Pancreas (tissue), 10 donors: ENCODE measurements at places on chromosomes 1 and 21. TPM values are rescaled to one million over a fixed set of nuclear protein-coding genes. Genes with fewer than 3 reads are reported as not detected.

The SPRR2F gene
- total RNA-seq, result not detected

The FAM78B gene
- total RNA-seq, result 1.4 TPM

The SH2D1B gene
- not detected for total RNA-seq

The RPF1 gene
- total RNA-seq, result 12.3 TPM

The DCST1 gene
- total RNA-seq, result 0.14 TPM

The TMEM234 gene
- total RNA-seq, result 6.2 TPM

DNA sequence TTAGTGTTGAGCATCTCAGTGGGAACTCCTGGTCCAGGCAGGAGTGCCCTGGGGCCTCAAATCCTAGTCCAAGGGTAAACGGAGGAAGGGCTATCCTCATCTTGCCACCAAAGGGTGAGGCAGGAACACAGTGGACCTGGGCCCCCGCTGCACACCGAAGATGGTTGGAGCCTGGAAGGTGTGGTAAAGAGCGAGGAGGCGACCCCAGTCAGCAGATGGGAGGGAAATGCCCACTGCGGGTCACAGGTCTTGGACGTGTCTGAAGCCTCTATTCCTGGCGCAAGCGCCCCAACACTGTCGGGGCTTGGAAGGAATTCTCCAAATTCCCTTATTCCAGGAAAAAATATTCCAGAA, 38.5 kb upstream of the SYNC start:
- peak overlapping the region; percentile 81 for H3K4me3 ChIP-seq
- no peaks in the 10 kb centered on the region for H3K36me3 ChIP-seq
- no peak for DNase-seq
- peaks cover 36% of the 10 kb centered on the region for H3K4me1 ChIP-seq
- H3K27me3 ChIP-seq, result no peaks in the 10 kb centered on the region
- peak overlapping the region; percentile 98 for H3K27ac ChIP-seq

DNA sequence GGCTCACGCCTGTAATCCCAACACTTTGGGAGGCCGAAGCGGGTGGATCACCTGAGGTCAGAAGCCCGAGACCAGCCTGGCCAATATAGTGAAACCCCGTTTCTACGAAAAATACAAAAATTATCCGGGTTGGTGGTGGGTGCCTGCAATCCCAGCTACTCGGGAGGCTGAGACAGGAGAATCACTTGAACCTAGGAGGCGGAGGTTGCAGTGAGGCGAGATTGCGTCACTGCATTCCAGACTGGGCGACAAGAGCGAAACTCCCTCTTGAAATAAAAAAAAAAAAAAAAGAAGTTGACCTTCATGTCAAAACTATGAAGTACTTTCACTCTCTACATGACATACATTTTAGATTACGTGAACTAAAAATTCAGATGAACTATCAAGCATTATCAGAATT, 153.7 kb downstream of the COL11A1 start:
- no peaks in the 10 kb centered on the region for H3K36me3 ChIP-seq
- no peaks in the 10 kb centered on the region for H3K27me3 ChIP-seq
- no peak overlapping the region for H3K27ac ChIP-seq

DNA sequence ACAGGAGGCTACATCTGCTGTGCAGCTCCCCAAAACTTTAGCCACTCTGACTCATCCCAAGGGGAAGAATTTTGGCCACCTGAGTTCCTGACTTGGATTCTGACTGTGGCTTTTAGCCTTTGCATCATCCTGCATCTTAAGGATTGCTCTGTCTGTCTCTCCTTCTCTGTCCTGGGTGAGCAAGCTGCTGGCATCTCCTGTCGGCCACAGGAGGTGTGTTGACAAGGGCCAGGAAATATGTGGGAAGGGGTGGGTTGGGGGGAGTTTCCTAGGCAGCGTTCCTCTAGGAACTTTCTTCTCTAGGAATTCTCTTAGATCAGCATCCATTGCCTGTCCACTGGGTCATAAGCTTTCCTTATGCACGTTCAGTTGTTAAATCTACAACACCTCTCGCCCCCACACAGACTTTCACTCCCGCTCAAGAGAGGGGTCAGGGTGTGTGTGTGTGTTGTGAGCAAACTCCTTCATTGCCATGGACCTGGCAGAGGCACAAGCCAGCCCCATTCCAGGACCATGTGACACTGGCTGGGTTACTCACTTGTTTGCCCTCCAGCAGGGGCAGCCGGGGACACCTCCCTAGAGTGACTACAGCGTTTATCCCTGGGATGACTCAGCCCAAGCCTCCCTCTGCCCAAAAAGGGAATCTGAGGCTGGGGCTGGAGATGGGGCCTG, 145.0 kb upstream of the DUSP10 start:
- H3K36me3 ChIP-seq, result no peaks in the 10 kb centered on the region
- peak; percentile 47 for DNase-seq
- no peaks in the 10 kb centered on the region for H3K27me3 ChIP-seq
- no peaks in the 10 kb centered on the region for H3K4me1 ChIP-seq
- no peak overlapping the region for H3K27ac ChIP-seq

DNA sequence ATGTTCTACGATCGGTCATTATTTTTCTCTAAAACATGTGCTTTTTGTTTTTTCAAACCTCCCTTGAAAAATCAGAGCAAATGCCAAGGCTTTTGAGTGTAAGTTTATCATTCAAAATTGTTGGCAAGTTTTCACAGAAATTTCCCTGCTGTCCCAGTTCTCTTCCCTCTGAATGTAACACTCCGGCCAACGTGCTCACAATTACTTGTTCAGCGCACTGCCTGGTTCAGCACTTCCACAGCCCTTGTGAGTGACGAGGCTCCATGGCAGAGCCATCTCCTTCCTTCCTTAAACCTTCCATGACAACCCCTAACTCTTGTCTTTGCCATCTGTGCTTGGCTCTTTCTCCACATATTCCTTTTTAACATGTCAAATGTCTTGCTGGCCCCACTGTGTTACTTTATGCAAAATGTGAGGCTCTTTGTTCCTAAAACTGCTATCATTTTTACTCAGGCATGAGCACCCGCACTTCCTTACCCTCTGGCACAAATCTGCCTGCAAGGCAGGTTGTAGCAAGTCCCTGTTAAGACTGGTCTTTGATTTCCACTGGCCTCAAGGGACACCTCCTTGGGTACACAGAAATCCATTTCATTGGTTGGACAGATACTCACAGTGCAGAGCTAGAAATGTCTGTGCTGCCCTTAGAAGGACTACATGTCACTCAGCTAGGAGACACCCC, 142.8 kb downstream of the HUNK start:
- DNase-seq, result no peak
- no peaks in the 10 kb centered on the region for H3K36me3 ChIP-seq
- no peak overlapping the region for H3K27ac ChIP-seq
- no peaks in the 10 kb centered on the region for H3K27me3 ChIP-seq

DNA sequence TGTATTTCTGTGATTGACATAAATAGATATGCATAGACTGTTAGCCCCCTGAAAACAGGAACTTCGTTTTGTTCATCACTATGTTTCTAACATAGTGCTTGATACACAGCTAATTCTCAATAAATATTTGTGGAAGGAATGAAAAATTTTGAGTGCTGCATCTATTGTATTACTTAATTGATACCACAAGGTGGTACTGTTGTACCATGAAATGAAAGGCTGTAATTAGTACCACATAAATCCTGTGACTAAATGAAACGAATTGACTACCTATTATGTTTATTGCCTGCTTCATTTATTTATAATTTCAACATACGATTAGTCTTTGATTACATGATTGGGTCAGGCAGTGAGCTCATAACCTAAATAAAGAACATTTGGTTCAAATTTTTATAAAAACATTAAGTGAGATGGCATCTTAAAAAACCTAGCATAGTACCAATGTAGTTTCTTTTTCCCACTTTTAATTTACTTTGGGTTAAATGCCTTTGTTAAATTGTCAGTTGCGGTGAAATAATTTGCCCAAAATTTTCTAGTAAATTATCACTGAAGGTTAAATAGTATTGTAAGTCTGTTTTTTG, 15.0 kb upstream of the TGFB2 start:
- H3K27me3 ChIP-seq, result no peaks in the 10 kb centered on the region
- H3K36me3 ChIP-seq, result no peaks in the 10 kb centered on the region
- no peak for DNase-seq
- H3K27ac ChIP-seq, result no peak overlapping the region

GRCh38 chr1:34708106-34708505, 46.7 kb upstream of the GJB5 start:
- no peaks in the 10 kb centered on the region for H3K4me1 ChIP-seq
- H3K27me3 ChIP-seq, result no peaks in the 10 kb centered on the region
- no peak overlapping the region for H3K4me3 ChIP-seq

GRCh38 chr1:182426442-182427430, 23.2 kb upstream of the RGSL1 start:
- H3K27me3 ChIP-seq, result no peaks in the 10 kb centered on the region
- H3K36me3 ChIP-seq, result no peaks in the 10 kb centered on the region
- DNase-seq, result no peak

GRCh38 chr1:204424621-204425020, 13.0 kb upstream of the PPP1R15B start:
- DNase-seq, result no peak
- H3K4me1 ChIP-seq, result no peaks in the 10 kb centered on the region
- no peak overlapping the region for H3K27ac ChIP-seq
- no peaks in the 10 kb centered on the region for H3K27me3 ChIP-seq

DNA sequence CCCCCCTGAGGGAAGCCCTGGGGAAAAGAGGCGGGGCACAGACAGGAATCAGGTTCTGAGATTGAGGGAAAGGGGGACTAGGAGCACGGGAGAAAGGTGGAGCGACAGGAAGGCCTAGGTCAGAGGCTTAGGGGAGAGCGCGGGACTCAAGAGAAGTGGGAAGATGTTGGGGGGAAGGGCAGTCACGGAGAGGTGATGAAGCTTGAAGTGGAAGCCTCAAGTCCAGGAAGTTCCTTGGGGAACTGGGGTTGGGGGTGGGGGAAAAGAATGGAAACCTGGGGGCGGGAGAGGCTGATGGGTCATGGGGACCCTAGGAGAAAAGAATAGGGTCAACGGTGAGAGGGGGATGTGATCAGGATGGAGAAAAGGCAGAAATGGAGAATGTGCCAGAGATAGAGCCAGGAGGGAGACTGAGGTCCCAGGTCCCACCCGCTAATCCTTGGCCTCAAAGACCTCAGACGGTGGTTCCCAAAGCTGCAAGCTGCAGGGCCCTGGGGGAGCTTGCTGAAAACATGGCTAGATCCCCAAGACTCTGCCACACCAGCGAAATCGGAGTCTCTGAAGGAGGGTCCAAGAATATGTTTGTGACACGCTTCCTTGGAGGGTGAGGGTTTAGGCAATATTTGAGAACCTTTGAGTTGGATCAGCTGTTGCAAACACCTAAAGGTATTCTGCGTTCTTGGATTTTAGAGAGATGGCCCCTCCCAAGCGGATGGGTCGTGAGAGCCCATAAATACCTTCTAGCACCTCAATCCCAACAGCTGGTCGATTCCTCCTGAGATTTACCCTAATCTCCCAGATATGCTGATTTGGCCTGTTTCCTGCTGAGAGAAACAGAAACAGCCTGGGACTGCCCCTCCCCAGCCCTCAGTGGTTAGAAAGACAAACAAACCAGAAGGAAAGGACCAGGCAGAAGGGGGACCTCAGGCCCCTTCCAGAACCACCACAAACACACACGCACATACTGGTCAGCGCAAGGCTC, 3.6 kb downstream of the C1orf232 start:
- H3K27me3 ChIP-seq, result no peaks in the 10 kb centered on the region
- no peaks in the 10 kb centered on the region for H3K36me3 ChIP-seq
- H3K4me1 ChIP-seq, result no peaks in the 10 kb centered on the region
- DNase-seq, result no peak

- peaks cover 31% of the 10 kb centered on the region for H3K4me1 ChIP-seq
- no peaks in the 10 kb centered on the region for H3K27me3 ChIP-seq
- no peak overlapping the region for H3K4me3 ChIP-seq
- no peak overlapping the region for H3K27ac ChIP-seq
Observed at GRCh38 chr1:12532405-12533315, 85.3 kb downstream of the DHRS3 start.

GRCh38 chr1:116402333-116402732, 29.3 kb downstream of the ATP1A1 start:
- no peaks in the 10 kb centered on the region for H3K4me1 ChIP-seq
- no peak overlapping the region for H3K4me3 ChIP-seq
- DNase-seq, result no peak
- H3K27me3 ChIP-seq, result no peaks in the 10 kb centered on the region
- no peak overlapping the region for H3K27ac ChIP-seq

DNA sequence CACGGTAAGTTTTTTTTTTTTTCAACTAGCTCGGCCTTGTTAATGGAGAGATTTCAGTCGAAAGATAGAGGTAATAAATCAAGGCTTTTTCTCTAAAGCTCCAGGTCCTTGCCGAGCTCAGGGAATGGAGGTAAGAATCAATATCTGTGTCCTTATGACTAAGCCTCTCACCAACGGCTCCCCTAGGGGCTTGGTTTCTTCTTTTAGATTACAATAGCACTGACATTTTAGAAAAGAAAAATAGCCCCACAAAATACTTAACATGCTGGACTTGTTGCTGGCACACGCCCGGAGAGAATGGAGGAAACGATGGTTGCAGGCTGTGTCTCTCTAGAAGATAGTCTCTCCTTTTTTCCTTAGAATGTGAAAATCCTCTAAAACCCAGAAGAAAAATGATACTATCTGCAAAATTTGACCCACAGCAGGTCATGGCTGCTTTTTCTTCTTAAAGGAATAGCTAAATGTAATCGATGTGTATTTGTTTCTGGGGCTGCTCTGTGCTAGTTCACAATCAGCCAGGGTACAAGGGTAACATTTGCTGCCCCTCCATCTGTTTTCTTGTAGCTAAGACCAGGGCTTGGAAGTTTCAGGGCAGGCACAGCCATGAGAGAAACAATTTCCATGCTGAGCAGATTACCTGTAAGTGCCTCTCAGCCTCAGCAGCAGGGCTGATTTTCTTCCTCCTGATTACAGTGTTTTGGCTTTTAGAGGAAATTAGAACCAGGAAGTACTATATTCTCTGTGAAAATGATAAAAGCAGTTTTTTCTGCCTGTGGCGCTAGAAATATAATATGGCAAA, 86.2 kb upstream of the GNG12 start:
- H3K4me3 ChIP-seq, result no peak overlapping the region
- no peaks in the 10 kb centered on the region for H3K4me1 ChIP-seq
- no peaks in the 10 kb centered on the region for H3K36me3 ChIP-seq
- H3K27ac ChIP-seq, result no peak overlapping the region
- no peak for DNase-seq
- H3K27me3 ChIP-seq, result no peaks in the 10 kb centered on the region

- no peaks in the 10 kb centered on the region for H3K36me3 ChIP-seq
- H3K4me1 ChIP-seq, result peaks cover 26% of the 10 kb centered on the region
- H3K27me3 ChIP-seq, result no peaks in the 10 kb centered on the region
- no peak for DNase-seq
Observed at GRCh38 chr1:145785547-145785946, 38.3 kb downstream of the RNF115 start.

- H3K27me3 ChIP-seq, result no peaks in the 10 kb centered on the region
- H3K4me1 ChIP-seq, result no peaks in the 10 kb centered on the region
- no peak overlapping the region for H3K4me3 ChIP-seq
- H3K36me3 ChIP-seq, result no peaks in the 10 kb centered on the region
- DNase-seq, result no peak
Observed at GRCh38 chr1:92949937-92950817, 11.1 kb downstream of the DIPK1A start.

- H3K4me3 ChIP-seq, result no peak overlapping the region
- H3K4me1 ChIP-seq, result no peaks in the 10 kb centered on the region
- H3K36me3 ChIP-seq, result no peaks in the 10 kb centered on the region
- DNase-seq, result no peak
- no peak overlapping the region for H3K27ac ChIP-seq
- no peaks in the 10 kb centered on the region for H3K27me3 ChIP-seq
Observed at GRCh38 chr1:148354913-148355308, 128.2 kb downstream of the PPIAL4G start.
